ENCODE measurements at places on chromosomes 6 and 20.

- DNase-seq, result peak; percentile 22
These were observed 90.9 kb downstream of the FOXO3 start for GRCh38 chr6:108651340-108652227.

- no peak for DNase-seq
These were observed 146.1 kb downstream of the TTLL2 start for GRCh38 chr6:167470836-167471547.

GRCh38 chr20:23877524-23877923, 2.0 kb downstream of the CST5 start:
- DNase-seq, result no peak

- no peak for DNase-seq
These were observed 57.4 kb downstream of the STMND1 start for GRCh38 chr6:17159240-17159639.

- no peak for DNase-seq
These were observed 15.1 kb downstream of the UBE2V1 start for GRCh38 chr20:50097843-50098242.

GRCh38 chr6:115721564-115721963, 339.1 kb downstream of the FRK start:
- DNase-seq, result no peak

GRCh38 chr6:144758602-144759001, 473.5 kb downstream of the UTRN start:
- no peak for DNase-seq

DNA sequence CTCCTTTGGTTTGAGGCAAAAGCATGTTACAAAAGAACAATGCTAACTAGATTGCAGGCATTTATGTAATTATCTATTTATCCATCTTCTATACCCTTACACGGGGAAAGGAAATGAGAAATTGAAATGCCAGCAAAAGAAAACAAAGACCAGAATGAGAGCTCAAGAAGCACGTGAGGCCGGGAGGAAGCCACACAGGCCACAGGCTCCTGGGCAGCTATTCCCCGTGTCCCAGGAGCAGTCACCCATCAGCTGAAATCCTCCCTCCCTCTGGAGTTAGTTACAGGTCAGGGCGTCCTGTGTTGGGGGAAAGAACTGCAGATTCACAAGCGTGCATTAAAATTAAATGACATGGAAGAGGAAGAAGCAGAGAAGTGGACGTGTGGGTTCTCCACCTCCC, 64.7 kb upstream of the RPS6KA2 start:
- DNase-seq, result no peak
